ENCODE measurements at places on chromosomes 11 and 22. TPM values are rescaled to one million over a fixed set of nuclear protein-coding genes. Genes with fewer than 3 reads are reported as not detected.

The GLYAT gene
- not detected for total RNA-seq

The IGF2 gene
- 0.98 TPM for total RNA-seq

- H3K27me3 ChIP-seq = peaks cover 18% of the 10 kb centered on the region
- no peaks in the 10 kb centered on the region for H3K4me1 ChIP-seq
- no peak overlapping the region for H3K4me3 ChIP-seq
Measured at GRCh38 chr11:19519912-19520641, 192.6 kb upstream of the NAV2 start.

- H3K36me3 ChIP-seq = no peaks in the 10 kb centered on the region
- no peak overlapping the region for H3K27ac ChIP-seq
- H3K4me1 ChIP-seq = no peaks in the 10 kb centered on the region
Measured at GRCh38 chr22:30209642-30210041, 36.9 kb downstream of the LIF start.

DNA sequence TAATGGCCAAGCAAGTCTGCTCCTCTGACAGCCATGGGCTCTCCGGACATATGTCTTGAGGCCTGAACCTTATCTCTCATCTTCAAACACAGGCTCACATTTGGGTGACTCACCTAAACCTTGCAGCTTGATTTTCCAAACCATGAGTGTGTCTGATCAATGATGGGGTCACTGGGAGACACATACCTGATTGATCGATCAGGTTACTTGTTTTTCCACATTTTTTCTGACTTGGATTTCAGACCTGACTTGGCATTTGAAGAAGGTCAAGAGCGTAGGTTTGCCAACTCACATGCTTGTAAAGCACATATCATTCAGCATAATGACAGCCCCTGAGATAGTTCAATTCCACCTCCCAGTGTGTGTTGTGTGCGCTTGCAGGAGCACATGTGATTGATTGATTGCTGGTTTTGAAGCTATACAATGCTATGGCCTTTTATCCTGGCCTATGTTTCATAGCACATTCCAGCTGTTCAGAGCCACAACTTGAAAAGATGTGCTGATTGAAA is 116.7 kb upstream of the KIRREL3 start:
- H3K27ac ChIP-seq = no peak overlapping the region
- H3K36me3 ChIP-seq = no peaks in the 10 kb centered on the region
- no peaks in the 10 kb centered on the region for H3K4me1 ChIP-seq
- H3K4me3 ChIP-seq = no peak overlapping the region

GRCh38 chr11:32892355-32893092 is at the start of gene QSER1:
Gene QSER1 (plus strand): TSS chr11:32892811. CDS start chr11:32893126, 315 bp downstream.
- H3K4me1 ChIP-seq = peaks cover 14% of the 10 kb centered on the region
- H3K36me3 ChIP-seq = no peaks in the 10 kb centered on the region
- H3K4me3 ChIP-seq = peak within 1 kb of the TSS; percentile 90
- peak; percentile 81 for DNase-seq

GRCh38 chr11:120674542-120674941 is 163.0 kb downstream of the GRIK4 start:
- no peak overlapping the region for H3K27ac ChIP-seq
- H3K4me1 ChIP-seq = no peaks in the 10 kb centered on the region
- peaks cover 19% of the 10 kb centered on the region for H3K27me3 ChIP-seq
- no peak for DNase-seq
- no peaks in the 10 kb centered on the region for H3K36me3 ChIP-seq
- no peak overlapping the region for H3K4me3 ChIP-seq

Measured in T-cell (primary cell).